Activated CD4-positive, alpha-beta T cell treated with anti-CD3 and anti-CD28 coated beads for 1 hour (primary cell): ENCODE measurements at places on chromosomes 6 and 20.

- no peak for DNase-seq
Measured at GRCh38 chr20:63782051-63782471, 42.5 kb downstream of the SLC2A4RG start.

DNA sequence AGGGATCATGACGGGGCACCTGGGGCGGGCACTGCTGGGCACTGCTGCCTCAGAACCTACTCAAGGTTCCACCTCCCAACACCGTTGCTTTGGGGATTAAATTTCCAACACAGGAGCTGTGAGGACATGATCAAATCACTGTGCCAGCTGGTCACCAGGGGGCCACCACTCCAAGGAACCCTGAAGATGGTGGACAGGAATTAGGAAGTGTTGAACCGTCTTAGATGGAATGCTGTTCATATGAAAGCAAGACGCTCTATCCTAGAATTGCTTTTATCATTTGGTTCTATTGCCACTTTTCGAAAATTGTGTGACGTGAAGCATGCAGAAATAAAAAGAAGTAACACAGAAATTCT is 140.3 kb downstream of the DLL1 start:
- DNase-seq, result no peak

GRCh38 chr20:891706-892080 is 24.4 kb downstream of the ANGPT4 start:
- no peak for DNase-seq

DNA sequence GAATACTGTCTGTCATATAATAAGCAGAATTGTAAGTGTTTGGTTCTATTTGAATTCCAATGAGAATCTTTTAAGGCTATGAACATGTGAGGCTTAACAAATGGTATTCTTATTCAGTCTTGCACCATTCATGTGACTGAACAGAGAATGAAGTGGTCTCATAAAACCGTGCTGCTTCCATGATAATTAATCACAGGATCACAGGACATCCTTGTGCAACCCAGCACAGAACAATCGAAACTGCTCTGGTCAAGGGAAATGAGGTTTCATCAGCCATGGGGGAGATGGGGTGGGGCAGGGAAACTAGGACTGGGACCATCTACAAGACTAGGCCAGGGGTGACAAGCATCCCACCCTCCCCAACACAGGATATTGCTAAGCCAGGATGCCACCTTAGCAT is 6.0 kb downstream of the PPIL6 start:
- no peak for DNase-seq

DNA sequence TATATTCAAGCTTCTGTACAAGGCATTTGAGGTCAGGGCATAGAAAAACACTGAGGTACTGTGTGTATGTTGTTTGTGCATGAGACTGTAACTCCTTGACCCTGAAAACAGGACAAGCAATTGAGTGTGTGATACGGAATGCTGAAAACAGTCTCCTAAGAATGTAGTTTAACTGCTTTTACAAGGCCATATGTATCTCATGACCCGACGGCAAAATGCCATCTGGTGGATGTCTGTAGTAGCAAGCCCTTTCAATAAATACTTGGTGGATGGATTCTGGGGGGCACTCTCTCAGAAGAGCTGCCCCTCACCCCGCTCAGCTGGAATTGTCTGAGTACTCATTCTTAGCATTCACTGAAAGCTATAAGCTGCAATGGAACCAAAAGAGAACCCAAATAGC is 69.3 kb upstream of the EYS start:
- no peak for DNase-seq

GRCh38 chr6:14734416-14735340 is 511.2 kb upstream of the JARID2 start:
- DNase-seq, result peak; percentile 13

DNA sequence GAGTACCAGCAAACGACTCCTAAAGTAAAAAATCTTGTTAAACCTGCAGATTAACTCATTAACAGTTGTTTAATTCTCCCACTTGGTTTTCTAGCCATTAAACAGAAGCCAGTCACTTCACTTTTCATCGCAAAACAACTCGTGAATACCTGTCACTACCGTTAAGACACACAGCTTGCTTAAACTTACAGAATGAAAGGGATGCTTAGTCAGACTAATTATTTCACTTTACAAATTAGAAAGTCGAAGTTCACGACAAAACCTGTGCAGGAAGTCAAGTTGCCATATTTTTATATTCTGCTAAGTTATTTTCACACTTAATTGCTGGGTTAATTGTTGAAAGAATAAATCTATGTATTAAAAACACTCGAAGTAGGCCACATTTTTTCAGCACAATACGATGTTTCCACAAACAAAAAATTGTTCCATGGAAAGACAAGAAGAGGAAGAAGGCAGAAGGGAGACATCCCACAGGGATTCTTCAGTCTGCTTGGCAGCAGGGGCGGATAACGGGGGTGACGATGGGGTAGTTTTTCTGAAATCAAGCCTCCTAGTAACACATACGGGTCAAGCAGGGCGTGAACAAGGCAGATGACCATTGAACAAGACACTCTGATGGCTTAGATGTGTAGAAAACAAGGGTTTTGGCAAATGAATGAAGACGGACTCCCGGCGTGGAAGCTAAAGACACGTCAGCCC is 933 bp downstream of the SSR1 start:
- DNase-seq, result no peak

DNA sequence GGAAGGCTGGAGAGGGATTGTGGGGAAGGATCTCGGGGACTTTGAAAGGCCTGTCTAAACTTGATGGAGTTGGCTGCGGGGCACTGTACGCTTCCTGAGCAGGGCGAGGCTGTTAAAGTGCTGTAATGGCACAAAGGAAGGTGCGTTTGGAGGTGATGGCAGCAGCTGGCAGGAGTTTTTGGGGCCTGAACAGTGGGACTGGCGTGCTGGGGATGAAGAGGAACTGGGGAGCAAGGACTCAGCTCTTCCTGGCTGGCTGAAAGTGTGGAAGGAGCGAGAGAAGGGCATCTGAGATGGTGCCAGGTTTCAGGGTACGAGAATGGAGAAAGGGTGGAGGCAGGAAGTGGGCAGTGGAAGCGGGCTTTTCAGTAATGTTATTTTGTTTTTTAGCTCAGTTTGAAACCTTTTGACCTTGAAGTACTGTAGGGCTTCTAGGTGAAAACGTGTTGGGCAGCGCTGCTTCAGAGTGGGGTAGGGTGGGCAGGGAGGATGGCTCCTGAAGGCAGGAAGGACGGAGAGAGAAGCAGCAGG is 8.0 kb downstream of the TMEM181 start:
- no peak for DNase-seq

- no peak for DNase-seq
Measured at GRCh38 chr6:145761584-145761983, 26.3 kb upstream of the EPM2A start.

- peak; percentile 54 for DNase-seq
Measured at GRCh38 chr6:20291764-20292580, 79.7 kb upstream of the MBOAT1 start.

- DNase-seq, result no peak
Measured at GRCh38 chr6:118890997-118891790, 2.8 kb upstream of the ASF1A start.

DNA sequence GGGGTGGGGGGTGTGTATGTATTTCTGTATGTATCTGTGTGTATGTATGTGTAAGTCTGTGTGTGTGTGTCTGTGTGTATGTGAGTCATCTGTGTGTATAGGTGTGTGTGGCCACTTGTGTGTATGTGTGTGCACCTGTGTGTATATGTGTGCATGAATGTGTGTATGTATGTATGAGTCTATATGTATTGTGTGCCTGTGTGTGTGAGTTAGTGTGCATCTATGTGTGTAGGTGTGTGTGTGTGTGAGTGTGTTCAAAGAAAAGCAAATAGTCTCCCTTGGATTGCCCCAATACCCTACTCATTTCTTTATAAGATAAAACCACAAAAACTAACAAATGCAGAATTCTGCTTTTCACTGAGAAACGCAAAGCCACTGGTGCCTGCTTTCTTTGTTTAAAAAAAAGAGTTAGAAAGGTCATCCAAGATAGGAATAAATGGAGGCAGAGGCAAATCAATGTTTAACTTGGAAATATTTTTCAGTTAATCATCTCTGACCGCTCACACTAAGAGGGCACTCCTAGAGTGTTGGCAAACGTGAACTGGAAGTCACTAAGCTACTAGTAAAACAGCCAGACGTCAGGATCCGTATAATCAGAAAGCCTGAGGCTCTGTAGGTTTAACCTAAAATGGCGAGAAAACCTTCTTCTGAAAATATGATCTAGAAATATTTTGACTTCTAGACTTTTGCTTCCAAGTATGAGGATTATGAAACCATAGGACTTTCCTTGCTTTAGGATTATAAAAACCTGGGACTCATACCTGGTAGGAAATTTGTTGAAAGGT is 37.4 kb upstream of the JAG1 start:
- DNase-seq, result no peak

DNA sequence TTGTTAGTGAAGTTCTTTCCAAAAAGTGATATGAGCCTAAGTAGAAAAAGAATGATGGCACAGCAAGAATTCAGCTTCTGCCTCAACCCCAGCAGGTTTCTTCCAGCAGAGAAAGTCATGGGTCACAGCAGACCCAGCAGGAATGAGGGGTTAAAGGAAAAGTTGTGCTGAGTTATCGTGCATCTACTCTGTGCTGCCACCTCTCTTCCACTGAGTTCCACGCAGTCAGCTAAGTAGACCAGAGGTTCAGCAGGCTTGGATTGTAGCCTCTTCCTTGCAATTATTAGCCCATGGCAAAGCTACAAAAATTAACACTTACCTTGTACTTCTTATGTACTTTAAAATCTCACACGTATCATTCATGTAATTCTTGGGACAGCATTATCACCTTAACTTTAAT is 510.8 kb downstream of the PTPRT start:
- no peak for DNase-seq
